Mesothelial cell of epicardium (in vitro differentiated cells): ENCODE measurements at places on chromosomes 7 and 10.

DNA sequence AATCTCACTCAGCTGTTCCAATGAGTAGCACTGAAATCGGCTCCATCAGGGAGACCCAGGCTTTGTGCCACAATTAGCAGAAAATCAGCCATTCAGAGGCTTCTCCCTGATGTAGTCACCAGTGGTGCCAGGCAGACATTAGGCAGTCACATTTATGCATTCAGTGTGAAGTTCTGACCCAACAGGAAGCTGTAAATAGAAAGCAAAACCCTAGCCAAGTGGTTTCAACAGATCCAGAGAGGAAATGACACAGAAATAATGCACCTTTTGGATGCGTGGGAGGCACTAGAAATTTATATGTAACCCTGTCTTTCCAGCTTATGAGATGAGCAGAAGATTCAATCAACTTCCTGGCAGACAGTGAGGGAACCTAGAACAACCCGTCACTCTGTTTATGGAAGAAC is 186.4 kb downstream of the PDE1C start:
- H3K27me3 ChIP-seq, result peaks cover 26% of the 10 kb centered on the region
- DNase-seq, result no peak
- no peaks in the 10 kb centered on the region for H3K4me1 ChIP-seq
- H3K36me3 ChIP-seq, result no peaks in the 10 kb centered on the region

DNA sequence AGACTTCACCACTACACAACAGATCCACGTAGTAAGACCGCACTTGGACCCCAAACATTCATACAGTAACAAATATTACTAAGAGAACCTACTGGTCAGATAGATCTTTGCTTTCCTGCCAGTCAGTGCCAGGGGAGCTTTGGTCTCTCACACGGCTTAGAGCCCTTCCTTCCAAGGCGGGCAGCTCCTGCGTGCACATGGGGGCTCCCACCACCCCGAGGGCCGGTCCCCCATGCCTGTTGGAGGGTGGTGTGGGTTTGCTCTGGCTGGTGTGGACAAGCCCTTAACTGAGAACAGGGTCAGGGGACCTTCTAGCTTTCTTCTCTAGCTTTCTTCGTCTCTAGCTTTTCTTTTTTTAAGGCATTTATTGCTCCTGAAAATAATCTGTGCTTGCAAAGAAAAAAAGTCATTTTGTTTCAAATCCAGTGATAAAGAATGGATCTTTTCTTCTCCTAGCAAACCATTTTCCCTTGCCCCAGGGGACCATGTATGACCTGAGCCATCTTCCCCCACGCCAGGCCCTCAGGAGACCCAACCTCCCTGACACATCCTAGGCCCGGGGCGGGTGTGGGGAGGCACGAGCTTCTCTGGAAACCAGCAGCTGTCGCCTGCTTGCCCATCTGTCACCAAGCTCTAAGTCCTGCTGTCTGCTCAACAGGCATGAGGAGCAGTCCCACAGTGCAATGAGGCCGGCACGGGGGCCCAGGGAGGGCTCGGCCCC is 591.1 kb downstream of the PTPRN2 start:
- H3K27me3 ChIP-seq, result no peaks in the 10 kb centered on the region
- no peaks in the 10 kb centered on the region for H3K36me3 ChIP-seq
- no peak for DNase-seq
- no peak overlapping the region for H3K27ac ChIP-seq

- H3K27ac ChIP-seq, result no peak overlapping the region
- no peak overlapping the region for H3K4me3 ChIP-seq
- H3K27me3 ChIP-seq, result no peaks in the 10 kb centered on the region
- no peak for DNase-seq
These were observed 63.3 kb downstream of the ZNF783 start for GRCh38 chr7:149325248-149325647.

DNA sequence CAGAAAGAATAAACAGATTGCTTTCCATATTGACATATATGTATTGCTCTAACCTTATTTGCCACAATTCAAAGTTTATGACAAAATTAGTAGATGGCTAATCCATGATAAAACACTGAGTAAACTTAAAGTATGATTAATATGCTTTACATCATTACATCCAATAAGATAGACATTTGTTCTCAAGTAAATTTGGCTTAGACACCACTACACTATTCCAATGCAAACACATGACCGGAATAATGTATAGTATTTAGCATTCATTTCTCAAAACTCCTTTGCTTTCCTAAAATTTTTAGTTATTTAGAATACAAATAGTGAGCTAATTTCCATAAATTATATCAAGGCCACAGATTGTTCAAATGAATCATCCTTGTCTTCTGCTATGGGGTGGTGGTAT is 20.2 kb downstream of the SEM1 start:
- peaks cover 47% of the 10 kb centered on the region for H3K36me3 ChIP-seq
- H3K27me3 ChIP-seq, result no peaks in the 10 kb centered on the region
- no peak overlapping the region for H3K4me3 ChIP-seq
- no peak for DNase-seq

GRCh38 chr7:81187753-81188152 is 268.9 kb upstream of the SEMA3C start:
- H3K4me3 ChIP-seq, result no peak overlapping the region
- H3K4me1 ChIP-seq, result peaks cover 10% of the 10 kb centered on the region
- no peak overlapping the region for H3K27ac ChIP-seq
- DNase-seq, result no peak
- peaks cover 4% of the 10 kb centered on the region for H3K36me3 ChIP-seq
- no peaks in the 10 kb centered on the region for H3K27me3 ChIP-seq

GRCh38 chr7:140552240-140552679 is 73.0 kb upstream of the MKRN1 start:
- H3K27ac ChIP-seq, result no peak overlapping the region
- no peak overlapping the region for H3K4me3 ChIP-seq
- H3K36me3 ChIP-seq, result peaks cover 23% of the 10 kb centered on the region
- H3K4me1 ChIP-seq, result no peaks in the 10 kb centered on the region

- no peak overlapping the region for H3K27ac ChIP-seq
- no peaks in the 10 kb centered on the region for H3K4me1 ChIP-seq
- H3K27me3 ChIP-seq, result peaks cover 74% of the 10 kb centered on the region
- no peak overlapping the region for H3K4me3 ChIP-seq
- no peak for DNase-seq
- H3K36me3 ChIP-seq, result no peaks in the 10 kb centered on the region
These were observed 16.7 kb downstream of the RET start for GRCh38 chr10:43093423-43094076.
